Stimulated activated CD4-positive, alpha-beta T cell treated with anti-CD3 and anti-CD28 coated beads, Interleukin-1b, Interleukin-23, amount 100 ng/mL, for 1 hour (primary cell): ENCODE measurements at places on chromosomes 7 and 10.

- DNase-seq = no peak
These were observed 20.9 kb downstream of the SLC25A16 start for GRCh38 chr10:68506411-68506810.

DNA sequence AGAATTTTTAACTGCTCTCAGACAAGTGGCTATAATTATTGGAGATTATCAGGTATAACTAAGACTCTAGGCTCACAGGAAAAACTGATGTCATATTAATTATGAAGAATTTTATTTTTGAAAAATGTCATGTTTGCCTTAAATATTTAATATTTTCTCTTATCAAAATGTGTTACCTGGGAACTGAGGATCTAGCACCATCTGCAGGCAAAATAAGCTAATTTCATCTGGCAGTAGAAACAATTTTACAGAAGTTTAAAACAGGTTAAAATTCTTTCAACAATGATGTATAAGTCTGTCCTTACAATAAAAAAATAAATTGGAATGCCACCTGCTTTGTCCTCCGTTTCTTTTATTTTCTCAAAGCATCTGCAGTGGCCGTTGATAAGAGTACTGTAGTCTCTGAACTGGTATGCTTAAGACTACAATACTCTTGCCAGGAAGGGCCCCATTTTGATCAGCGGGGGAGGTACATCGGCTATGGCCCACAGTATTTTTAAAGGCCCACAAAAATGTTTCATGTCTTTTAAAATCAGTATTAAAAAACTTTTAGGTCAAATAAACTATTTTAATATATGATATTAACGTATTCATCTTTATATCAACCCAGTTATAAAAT is 81.3 kb downstream of the VWDE start:
- DNase-seq = no peak

- DNase-seq = no peak
These were observed 58.4 kb upstream of the TM9SF3 start for GRCh38 chr10:96645191-96645721.

GRCh38 chr7:47211519-47211973 is 370.4 kb downstream of the TNS3 start:
- no peak for DNase-seq

GRCh38 chr7:37247861-37248260 is 200.8 kb downstream of the ELMO1 start:
- DNase-seq = no peak
